ENCODE measurements at places on chromosomes 13 and 19.

DNA sequence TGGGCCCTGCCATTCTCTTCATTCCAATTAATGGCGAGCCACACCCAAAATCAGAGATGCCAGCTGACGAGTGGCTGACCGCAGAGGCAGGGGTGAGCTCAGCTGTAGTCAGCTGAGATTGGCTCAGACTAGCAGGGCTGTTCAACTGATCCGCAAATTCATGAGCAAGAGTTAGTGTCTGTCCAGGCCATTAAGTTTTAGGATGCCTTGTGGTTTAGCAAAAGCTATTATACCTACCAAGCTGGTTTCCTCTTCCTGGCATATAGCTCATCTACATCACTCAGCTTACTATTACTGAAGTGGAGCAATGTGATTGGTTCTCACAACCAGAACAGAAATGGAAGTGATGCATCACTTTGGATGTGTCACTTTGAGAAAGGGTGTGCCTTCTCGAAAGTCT lies 148.7 kb downstream of the NALCN start:
- DNase-seq = peak; percentile 44

DNA sequence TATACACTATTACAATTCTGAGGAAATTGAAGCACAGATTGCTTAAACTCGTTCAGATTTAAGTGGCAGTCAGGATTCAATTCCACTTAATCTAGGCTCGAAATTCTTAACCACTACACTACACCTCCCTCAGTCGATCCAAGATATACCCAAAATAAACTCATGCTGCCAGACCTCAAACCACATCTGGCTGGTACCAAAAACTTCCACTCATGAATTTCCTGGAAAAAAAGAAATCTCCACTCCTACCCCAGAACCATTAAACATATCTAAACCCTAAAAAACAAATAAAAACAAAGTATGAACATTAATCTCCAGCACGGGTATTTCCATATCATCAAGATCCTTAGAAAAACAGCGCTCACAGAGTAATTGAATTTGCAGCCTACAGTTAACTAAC lies 1.1 kb downstream of the ZFP30 start:
- DNase-seq = no peak

DNA sequence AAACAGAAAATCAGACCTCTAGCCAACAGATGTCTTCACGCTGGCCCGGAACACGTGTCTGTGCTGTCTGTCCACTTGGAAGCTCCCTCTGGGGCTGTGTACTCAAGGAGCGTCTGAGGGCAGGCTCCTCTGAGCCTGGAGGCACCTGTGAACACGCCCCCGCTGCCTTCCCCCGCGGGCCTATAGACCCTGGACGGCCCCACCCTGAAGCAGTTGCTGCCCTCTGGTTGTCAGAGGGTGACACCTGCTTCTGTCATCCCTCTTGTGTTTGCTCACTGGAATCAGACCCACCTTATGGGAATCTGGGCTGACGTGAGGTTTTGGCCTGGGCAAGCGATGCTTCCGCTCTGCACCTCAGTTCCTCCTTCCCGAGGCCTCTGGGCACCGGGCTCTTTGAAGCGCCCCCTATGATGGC lies 19.2 kb downstream of the EPN1 start:
- DNase-seq = no peak

GRCh38 chr13:43195551-43195950 lies 172.2 kb downstream of the DNAJC15 start:
- DNase-seq = no peak

Data from AG09309 (cell line).